ENCODE measurements at places on chromosomes 3 and 15. TPM values are rescaled to one million over a fixed set of nuclear protein-coding genes. Genes with fewer than 3 reads are reported as not detected.

- H3K4me3 ChIP-seq = no peak overlapping the region
- H3K27me3 ChIP-seq = no peaks in the 10 kb centered on the region
- H3K4me1 ChIP-seq = no peaks in the 10 kb centered on the region
- H3K27ac ChIP-seq = no peak overlapping the region
- DNase-seq = no peak
- no peaks in the 10 kb centered on the region for H3K36me3 ChIP-seq
Measured at GRCh38 chr3:100910986-100911385, 82.2 kb downstream of the ABI3BP start.

DNA sequence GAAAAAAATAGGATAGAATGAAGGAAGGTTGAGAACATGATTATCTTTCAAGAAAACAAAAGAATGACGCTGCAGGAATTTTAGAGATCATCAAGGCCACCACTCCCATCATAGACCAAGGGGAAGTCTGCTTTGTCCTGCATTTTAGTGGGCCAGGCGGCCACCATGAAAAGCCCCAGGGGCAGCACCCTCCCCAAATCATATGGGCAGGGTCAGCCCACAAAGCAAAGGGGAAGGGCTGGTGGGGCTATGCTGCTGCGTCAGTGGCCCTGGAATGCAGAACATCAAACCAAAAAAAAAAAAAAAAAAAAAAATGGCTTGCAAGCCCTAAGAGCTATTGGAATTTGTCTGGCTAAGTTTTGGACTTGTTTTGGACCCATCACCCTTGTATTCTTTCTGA, 620.8 kb downstream of the ROBO2 start:
- no peaks in the 10 kb centered on the region for H3K36me3 ChIP-seq
- H3K27ac ChIP-seq = no peak overlapping the region
- H3K4me3 ChIP-seq = no peak overlapping the region
- H3K27me3 ChIP-seq = no peaks in the 10 kb centered on the region
- DNase-seq = no peak

The IL17RB gene
- total RNA-seq = 0.64 TPM

- DNase-seq = no peak
- no peaks in the 10 kb centered on the region for H3K4me1 ChIP-seq
- H3K36me3 ChIP-seq = peaks cover 28% of the 10 kb centered on the region
- no peaks in the 10 kb centered on the region for H3K27me3 ChIP-seq
Measured at GRCh38 chr3:126438186-126438585, 37.5 kb downstream of the ZXDC start.

The WWTR1 gene
- 1.2 TPM for total RNA-seq

GRCh38 chr15:31523655-31524049, 197.0 kb downstream of the KLF13 start:
- H3K4me1 ChIP-seq = no peaks in the 10 kb centered on the region
- no peak overlapping the region for H3K4me3 ChIP-seq
- H3K27me3 ChIP-seq = no peaks in the 10 kb centered on the region
- H3K36me3 ChIP-seq = no peaks in the 10 kb centered on the region
- H3K27ac ChIP-seq = no peak overlapping the region

GRCh38 chr15:40693904-40694687, 878 bp upstream of the RAD51 start:
- peak overlapping the region; percentile 81 for H3K4me3 ChIP-seq
- peak overlapping the region; percentile 95 for H3K27ac ChIP-seq
- DNase-seq = no peak
- peaks cover 13% of the 10 kb centered on the region for H3K4me1 ChIP-seq

The ZNF501 gene
- 7.5 TPM for total RNA-seq

The FBLN2 gene
- not detected for total RNA-seq
